Right ventricle myocardium superior (tissue), 1 donor: ENCODE measurements at places on chromosomes 2 and 18. TPM values are rescaled to one million over a fixed set of nuclear protein-coding genes. Genes with fewer than 3 reads are reported as not detected.

DNA sequence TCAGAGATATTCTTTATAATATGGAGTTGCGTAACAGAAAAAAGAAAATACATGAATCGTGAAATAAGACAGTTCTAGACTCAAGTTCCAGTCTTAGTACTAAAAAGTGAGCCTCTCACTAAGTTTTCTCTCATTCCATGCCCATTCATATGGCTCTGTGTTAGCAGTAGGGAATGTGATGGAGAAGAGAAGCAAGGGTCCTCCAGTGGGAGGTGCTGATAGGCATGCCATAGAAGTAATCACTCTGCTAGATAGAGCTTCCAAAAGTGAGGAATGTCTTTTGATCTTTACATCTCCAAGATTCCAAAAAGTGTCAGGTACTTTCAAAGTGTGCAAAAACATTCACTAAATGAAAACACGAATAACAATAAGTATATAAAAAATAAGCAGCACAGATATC, 678.4 kb downstream of the DCDC2C start:
- DNase-seq, result no peak

Gene MYCN
- total RNA-seq, result 0.24 TPM

- no peak for DNase-seq
Observed at GRCh38 chr2:95149397-95149984, 10.2 kb downstream of the ZNF514 start.

GRCh38 chr2:197198890-197199289, 111.7 kb downstream of the ANKRD44 start:
- peak; percentile 72 for DNase-seq

DNA sequence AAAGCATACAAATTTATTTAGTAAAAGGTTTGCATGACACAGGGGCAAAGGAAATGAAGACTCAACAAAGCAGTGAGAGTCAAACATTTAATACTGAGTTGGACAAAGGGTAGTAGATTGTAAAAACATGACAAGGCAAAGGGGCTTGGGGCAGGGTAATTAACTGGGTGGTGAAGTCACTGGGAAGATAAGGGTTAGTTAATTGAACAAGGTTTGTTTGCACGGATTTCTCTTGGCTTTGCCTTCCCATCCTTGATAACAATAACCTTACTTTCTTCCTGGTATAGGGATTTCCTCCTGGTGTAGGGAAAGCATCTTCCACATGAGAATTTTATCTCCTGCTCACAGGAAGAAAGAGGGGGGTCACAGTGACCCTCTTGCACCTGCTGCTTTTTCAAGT, 26.8 kb upstream of the RTTN start:
- DNase-seq, result no peak

- DNase-seq, result no peak
Observed at GRCh38 chr18:35142275-35142615, 98.6 kb upstream of the ZNF397 start.

Gene TLX2
- total RNA-seq, result not detected

Gene SCYGR5
- total RNA-seq, result not detected

Gene ABCG8
- total RNA-seq, result 0.11 TPM

Gene CD8B2
- total RNA-seq, result not detected

Gene FSHR
- 0.46 TPM for total RNA-seq

GRCh38 chr2:233961905-233962304, 44.7 kb downstream of the TRPM8 start:
- DNase-seq, result no peak

Gene PTPRM
- 101 TPM for total RNA-seq

DNA sequence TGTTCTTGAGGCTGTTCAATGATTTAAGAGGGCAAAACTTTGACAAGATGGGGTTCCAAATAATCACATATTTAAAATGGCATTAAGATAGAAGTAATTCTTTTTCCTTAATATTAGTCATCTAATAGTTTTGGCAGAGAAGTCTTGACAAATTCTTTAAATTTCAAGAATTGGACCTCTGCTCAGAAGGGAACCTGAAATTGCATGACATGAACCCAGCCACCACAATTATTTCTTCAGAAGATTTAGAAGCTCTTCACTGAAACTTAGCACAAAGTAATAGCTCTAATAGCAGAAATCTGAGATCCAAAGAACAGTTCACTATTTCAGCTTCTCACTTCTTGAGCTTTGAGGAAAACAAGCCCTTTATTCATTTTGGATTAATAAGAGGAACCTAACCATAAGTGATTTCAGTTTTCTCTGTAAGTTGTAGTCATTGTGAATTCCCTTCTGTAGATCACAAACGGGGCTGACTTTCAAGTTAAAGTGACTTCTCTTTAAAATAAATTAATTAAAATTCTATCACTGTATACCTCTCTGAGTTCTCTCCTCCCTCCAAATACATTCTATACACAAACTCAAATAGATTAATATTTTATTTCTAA, 100.6 kb upstream of the ITGA4 start:
- DNase-seq, result no peak

DNA sequence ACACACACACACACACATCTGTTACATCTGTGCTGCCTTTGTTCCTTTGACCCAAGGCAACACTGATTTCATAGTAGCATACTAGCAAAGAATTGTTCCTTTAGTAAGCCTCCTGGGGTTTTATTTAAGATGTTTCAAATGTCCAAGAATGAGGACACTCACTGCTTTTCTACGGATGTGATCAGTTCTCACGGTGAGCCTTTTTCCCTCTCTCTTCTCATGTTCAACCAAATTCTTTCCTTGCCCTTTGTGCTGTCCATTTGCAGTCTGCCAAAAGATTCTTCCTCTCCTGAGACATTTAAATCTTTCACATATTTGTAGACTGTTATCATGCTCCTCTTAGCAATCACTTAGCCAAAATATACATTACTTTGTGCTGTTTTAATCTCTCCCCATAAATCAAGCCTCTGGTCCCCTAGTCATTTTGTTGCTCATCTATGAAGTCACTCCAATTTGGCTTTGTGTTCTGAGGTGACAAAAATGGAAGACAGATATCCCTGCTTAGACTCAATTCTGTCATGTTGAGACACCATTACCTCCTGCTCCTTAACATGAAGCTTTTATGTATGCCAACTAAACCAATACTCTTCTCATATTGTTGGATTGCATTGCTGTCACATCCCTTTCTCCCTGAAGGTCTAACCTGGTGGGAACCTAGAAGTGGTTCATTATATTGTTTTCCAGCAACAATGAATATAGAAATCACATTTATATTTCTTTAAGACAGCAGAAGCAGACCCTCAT, 1605.3 kb upstream of the ACVR2A start:
- no peak for DNase-seq
